Type B pancreatic cell (in vitro differentiated cells): ENCODE measurements at places on chromosomes 4 and X. TPM values are rescaled to one million over a fixed set of nuclear protein-coding genes. Genes with fewer than 3 reads are reported as not detected.

The MAP3K15 gene
- 2.5 and 2.9 TPM in 2 replicates for total RNA-seq

The TMEM31 gene
- total RNA-seq, result 0.87 TPM in 1 of 2 replicates, not detected in the other

DNA sequence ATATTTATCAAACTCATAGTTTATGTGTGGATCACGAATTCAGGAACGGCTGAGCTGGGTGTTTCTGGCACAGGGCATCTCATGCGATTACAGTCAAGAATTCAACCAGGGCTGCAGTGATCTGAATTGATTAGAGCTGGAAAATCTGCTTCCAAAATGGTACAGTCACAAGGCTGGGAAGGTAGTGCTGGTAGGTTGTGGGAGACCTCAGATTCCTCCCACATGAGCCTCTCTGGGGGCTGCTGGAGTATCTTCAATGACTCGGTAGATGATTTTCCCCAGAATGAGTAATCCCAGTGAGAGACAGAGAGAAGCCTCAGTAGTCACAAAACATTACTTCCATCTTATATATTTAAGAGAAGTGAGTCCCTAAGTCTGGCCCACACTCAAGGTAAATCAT, 36.2 kb upstream of the PRDX4 start:
- H3K4me3 ChIP-seq, result no peak overlapping the region
- no peak for DNase-seq
- no peaks in the 10 kb centered on the region for H3K27me3 ChIP-seq
- no peaks in the 10 kb centered on the region for H3K4me1 ChIP-seq

- H3K4me3 ChIP-seq, result no peak overlapping the region
- peaks cover 14% of the 10 kb centered on the region for H3K36me3 ChIP-seq
- H3K27ac ChIP-seq, result no peak overlapping the region
These were observed 7.7 kb downstream of the FAM3A start for GRCh38 chrX:154508384-154508745.

GRCh38 chr4:143025081-143025704, 159.5 kb upstream of the USP38 start:
- no peaks in the 10 kb centered on the region for H3K27me3 ChIP-seq
- no peaks in the 10 kb centered on the region for H3K4me1 ChIP-seq
- DNase-seq, result no peak
- H3K4me3 ChIP-seq, result no peak overlapping the region
- no peak overlapping the region for H3K27ac ChIP-seq
